ENCODE measurements at places on chromosomes 5 and 9.

DNA sequence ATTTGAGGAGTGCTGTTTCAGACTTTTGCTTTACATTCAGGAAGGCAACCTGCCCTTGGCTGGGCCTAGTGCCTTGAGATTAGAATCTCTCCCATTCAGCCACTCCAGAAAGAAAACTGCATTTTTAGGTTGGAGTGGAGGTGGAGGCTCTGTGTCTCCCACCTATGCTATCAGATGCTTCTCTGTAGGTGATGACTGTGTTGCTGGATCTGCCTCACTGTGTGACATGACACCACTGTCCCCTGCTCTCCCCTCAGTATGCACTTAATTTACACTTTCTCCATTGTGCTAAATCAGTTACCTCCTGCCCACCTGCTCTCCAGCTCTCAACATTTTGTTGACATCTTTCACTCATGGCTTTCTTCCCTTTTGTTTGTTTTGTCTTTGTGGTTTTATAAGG, 265.8 kb downstream of the TENT4A start:
- DNase-seq = no peak

DNA sequence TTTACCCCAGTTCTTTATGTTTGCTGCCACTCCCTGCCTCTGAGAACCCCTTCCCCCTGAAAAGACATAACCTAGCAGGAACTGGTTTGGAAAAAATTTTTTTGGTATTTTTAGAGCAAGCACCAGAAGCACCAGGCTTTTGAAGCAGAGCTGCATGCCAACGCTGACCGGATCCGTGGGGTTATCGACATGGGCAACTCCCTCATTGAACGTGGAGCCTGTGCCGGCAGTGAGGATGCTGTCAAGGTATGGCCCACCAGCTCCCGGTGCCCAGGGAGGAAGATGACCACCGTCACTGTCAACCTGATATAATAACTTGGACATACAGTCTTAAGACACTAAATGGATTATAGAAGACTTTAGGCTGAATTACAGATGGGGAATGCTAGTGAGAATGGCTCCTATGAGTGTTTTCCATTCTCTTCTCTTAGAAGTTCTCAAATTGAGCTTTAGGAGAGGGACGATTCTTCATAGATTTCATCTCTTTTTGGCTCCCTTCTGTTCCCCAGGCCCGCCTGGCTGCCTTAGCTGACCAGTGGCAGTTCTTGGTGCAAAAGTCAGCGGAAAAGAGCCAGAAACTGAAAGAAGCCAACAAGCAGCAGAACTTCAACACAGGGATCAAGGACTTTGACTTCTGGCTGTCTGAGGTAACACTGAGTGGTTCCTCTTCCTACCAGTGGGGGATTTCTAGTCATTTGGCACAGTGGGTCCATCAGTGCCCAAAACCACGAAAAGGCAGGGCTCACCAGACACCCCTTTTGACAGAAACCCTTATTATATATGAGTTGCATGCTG, 44.9 kb downstream of the DYNC2I2 start:
- no peak for DNase-seq

DNA sequence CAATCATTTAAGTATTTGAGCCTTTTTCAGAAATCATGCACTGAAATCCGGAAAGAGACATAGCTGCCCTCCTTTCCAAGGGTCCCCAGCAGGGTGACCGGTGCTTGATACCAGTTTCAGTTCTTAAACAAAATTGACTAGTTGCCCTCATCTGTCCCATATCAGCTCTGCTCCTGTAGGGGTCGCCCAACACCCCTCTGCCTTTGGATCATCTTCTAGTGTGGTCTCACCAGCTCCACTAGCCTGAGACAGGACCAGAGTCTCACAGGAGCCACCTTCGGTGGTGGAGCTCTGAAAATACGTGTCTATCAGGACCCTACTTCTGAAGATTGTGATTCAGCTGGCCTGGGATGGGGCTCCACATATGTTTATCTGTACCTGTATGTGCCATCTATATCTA, 428.2 kb downstream of the ENC1 start:
- no peak for DNase-seq

GRCh38 chr5:71734141-71734540, 15.1 kb downstream of the CARTPT start:
- no peak for DNase-seq

DNA sequence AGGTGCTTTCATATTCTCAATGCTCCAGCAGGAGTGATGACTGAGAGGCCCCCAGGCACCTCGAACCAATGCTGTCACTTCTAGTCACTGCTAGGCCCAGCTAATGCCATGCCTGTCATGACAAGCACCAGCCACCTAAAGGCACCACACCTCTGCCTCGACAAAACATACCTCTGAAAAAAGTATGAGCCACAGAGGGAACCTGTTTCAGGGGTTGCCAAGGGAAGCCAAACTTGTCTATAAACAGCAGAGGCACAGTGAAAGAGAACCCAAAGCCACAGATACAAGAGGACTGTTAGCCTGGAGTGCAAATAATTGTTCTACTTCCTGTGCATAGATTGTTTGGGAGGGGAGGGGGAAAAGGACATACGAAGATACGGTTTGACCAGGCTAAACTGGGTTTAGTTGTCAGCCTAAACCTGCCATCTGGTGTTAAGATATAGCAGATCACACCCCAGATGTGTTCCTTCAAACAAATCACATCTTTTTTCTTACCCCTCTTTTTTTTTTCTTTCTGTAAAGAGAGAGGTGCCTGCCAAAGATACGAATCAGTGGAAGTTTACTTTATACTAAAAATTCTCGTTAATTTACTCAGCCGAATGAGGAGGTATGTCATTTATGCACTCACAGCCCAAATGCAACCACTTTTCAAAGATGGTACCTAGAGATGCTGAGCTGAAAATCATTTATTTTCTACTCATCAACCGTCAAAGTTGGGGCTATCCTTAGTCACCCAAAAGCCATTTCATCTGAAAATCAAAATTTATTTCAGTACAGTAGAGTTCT, 45.7 kb downstream of the BNC2 start:
- no peak for DNase-seq

GRCh38 chr5:8913522-8913921, 632.4 kb downstream of the SEMA5A start:
- no peak for DNase-seq
